ENCODE measurements at places on chromosomes 3 and 15.

DNA sequence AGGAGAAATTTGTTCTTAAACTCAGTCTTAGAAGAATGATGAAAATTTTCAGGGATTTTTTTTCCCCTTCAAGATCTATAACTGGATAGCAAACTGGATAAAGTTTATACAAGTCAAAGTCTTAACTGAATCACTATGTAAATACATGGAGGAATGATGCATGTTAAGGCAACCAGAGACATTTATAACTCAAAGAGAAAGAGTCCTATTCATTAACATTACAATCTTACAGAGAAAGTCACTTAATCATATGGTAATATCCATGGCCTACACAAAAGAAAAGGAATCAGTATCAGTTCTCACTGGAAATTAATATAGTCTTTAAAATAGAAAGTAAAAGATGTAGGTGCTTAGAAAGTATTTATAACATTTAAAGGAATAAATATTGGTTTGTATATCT is 869.1 kb downstream of the TBL1XR1 start:
- DNase-seq, result no peak

DNA sequence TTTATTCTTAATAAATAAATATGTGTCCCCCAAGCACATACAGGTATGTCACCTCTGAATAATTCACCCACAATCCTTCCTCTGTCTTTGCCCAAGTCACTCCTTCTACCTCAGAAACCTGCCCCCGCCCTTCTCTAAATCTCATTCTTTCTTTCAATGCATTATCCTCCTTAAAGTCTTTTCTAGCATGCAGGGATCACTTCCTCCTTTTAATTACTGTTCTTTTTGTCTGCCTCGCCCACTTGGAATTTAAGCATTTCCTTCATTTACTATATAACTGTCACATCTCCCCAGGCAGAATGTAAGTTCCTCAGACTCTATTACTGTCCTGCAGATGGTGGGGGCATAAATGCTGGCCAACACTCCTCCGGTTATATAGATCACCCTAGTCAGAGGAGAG is 7.8 kb downstream of the CCDC80 start:
- no peak for DNase-seq

DNA sequence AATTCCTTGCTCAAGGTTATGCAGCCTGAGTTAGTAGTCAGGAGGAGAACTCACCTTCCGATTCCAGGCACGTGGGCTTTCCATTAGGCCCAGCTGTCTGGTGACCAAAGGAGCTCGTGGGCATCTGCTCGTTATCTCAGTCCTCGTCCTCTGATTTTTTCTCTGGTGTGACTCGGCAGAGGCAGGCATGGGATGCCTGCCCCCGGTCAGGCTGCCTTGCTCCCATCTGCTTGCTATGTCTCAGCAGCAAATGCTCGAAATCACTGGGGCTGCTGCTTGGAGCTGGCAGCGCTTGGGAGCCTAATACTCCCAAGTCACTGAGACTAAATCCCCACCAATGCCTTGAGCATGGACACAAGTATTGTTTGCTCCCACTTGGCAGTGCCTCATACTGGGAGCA is 84.5 kb upstream of the NMNAT3 start:
- DNase-seq, result no peak

DNA sequence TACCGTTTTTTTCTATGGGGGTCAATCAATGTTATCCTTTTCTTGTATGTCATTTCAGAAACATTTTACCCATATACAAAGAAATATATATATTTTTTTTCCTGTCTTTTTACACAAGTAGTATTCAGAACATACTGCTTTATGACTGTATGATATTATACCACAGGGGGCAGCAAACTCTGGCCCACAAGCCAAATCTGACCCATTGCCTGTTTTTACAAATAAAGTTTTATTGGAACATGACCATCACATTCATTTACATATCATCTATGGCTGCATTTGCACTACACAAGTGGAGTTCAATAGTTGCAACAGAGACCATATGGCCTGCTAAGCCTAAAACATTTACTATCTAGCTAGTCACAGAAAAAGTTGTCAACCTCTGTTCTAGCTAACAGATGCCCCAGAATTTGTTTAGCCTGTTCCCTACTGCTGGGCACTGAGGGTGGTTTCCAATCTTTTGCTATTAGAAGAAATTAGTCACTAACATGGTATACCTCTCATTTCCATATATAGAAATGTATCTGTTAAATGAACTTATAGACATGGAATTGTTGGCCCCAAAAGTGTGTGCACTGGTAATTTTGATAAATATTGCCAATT is 57.7 kb downstream of the BFSP2 start:
- DNase-seq, result no peak

DNA sequence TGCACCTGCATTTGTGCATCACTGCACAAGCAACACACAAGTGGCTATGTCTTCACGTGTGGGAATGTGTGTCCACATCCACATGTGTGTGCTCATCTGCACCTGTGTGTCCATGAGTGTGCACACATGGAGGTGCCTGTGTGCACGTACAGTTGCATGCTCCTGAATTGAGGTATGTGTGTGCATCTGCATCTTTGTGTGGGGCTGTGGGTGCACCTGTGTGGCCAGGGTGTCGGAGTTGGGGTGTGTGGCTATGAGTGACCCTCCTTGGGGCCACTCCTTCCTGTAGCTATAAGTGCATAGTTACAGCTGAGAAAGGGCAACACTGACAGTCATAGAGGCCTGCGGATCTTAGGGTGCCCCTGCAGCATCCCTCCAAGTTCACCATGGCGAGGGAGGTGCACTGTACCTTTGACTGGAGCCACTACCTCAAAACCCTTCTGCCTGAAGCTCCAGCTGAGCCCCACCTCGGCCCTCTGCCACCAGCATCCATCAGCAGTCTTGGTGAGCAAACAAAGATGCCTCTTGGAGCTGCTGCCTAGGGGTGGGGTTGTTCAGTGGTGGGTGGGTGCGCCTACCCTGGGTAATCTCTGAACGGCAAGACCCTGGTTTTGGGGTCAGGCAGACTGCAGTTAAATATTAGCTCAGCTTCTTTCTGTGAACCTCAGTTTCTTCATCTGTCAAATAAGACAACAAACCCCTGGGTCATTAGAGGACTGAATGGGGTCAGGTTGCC is 5.2 kb upstream of the HHATL start:
- no peak for DNase-seq

GRCh38 chr3:45683417-45684326 is 5.5 kb upstream of the SACM1L start:
- DNase-seq, result no peak

- no peak for DNase-seq
Observed at GRCh38 chr3:129597087-129597999, 9.1 kb downstream of the PLXND1 start.

- no peak for DNase-seq
Observed at GRCh38 chr3:87287011-87287410, 10.6 kb upstream of the POU1F1 start.

DNA sequence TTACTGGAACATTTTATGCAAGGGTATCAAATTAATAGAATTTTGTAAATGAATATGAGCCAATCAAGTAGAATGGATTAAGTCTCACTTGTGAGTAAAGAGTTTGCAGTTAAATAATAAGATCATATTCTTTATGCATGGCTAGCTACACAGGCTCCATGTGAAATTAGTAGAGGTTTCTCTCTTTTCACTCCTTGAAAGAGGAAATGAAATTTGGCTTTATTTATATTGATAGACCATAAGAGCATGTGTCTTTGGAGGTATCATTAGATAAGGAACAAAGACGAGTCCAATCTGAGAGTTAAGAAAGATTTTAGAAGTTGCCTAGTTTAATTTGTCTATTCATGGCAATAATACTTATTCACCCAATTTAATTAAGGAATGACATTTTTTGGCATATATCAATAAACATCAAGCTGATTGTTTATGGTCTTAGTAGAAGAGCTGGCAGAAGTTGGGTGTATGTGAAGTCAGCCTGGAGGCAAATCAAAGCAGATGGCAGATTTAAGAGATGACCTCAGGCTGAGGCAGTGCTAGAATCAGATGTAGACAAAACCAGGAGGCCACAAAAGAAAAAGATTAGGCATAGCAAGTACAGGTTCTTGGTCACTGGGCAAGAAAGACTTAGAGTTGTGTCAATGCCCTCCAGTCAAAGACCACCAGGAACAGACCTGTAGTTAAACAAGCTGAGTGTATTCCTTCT is 406.5 kb upstream of the ARHGEF26 start:
- no peak for DNase-seq

DNA sequence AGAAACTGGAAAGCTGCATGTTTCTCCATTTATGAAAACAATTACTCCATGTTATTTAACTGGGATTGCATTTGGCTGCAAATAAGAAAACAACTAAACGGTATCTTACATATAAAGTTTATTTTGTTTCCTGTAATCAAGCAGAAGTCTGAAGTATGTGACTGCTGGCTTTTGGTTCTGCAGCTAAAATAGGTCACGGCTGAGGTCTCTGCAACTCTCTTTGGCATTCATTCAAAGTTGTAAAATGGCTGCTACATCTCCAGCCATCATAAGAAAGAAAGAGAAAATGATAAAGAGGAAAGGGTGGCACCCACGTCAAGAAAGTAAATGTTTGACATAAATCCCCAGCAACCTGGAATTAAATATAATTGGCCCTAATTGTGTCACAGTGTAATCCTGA is 406.1 kb downstream of the TBC1D5 start:
- no peak for DNase-seq

GRCh38 chr15:77712438-77712837 is 79.7 kb upstream of the LINGO1 start:
- DNase-seq, result no peak

GRCh38 chr3:99920481-99921376 is 103.1 kb downstream of the CMSS1 start:
- no peak for DNase-seq

GRCh38 chr3:58724336-58724735 is 57.8 kb upstream of the FAM3D start:
- no peak for DNase-seq

DNA sequence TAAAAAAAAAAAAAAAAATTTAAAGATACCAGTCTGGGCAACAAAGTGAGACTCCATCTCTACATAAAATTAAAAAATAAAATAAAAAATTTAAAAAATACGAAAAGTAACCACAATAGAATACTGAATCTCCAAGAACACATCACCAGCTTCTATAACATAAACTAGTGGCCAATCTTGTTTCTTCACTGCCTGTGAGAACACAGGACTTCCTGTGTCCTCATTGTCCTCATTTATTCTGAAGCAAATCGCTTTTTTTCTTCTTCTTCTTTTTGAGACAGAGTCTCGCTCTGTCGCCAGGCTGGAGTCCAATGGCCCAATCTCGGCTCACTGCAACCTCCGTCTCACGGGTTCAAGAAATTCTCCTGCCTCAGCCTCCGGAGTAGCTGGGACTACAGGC is 28.6 kb upstream of the RAB7A start:
- no peak for DNase-seq

DNA sequence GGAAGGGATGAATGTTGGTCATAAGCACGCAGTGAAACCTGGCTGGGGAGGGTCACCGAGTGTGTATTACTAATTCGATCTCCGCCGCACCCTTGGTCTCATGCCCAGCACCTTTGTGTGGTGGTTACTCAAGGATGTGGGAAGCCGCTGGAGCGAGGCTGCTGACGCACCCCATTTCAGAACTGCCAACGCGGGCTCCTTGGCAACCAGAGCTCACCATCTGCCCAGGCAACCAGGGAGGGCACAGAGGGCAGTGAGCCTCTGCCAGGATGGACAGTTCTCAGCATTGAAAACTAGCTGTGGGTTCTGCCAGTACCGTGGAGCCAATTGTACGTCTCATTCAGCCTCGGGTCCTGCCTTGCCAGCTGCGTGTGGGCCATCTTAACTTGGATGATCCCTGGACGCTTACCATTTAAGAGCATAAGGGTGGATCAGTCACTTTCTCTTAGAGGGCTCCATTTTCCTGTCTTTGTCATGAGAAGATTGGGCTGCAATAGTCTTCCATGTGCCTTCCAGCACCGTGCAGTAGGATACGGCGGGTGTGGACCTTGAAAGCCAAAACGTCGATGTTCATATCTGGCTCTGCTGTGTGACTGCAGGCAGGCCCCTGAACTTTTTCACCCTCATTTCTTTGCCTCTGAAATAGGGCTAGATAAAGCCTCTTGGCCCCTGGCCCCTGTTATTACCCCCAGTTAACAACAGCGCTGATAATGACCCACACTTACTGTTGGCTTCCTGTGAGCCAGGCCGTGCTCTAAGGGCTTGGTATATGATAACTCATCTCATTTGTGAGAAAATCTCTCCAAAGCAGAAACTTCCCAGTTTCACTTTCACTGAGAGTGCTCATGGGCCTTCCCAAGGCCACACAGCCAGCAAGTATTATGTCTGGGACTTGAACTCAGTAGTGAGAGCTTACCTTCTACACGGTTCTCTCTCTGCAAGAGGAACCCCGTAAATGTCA is 238.8 kb downstream of the OPA1 start:
- no peak for DNase-seq

DNA sequence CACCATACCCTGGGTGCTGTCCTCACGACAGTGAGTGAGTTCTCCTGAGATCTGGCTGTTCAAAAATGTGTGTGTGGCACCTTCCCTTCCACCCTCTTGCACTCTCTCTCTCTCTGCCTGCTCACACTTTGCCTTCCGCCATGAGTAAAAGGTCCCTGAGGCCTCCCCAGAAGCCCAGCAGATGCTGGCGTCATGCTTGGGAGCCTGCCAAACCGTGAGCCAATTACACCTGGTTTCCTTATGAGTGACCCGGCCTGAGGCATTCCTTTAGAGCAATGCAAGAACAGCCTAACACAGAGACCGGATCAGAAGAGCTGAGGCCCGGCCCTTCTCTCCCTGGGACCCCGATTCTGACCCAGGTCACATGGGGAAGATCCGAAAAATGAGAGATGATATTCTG is 15.4 kb downstream of the TMEM44 start:
- no peak for DNase-seq

DNA sequence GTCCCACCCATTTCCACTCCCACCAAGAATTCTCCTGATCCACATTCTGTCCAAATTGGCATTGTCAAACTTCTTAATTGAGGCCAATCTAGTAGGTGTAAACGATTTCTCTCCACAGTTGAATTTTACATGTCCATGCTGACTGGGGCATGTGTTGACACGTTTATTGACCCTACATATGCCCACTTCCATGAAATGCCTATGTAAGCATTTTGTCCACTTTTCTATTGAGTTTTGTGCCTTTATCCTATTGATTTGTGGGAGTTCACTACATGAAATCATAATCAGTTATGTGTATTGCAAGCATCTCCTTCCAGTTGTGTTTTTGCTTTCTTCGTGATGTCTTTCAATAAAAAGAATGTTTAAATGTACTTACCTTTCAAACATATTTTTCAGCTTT is 141.7 kb upstream of the NSMCE3 start:
- no peak for DNase-seq

GRCh38 chr3:149523512-149524299 is 49.2 kb downstream of the TM4SF4 start:
- no peak for DNase-seq

GRCh38 chr3:15272426-15273196 is 59.8 kb downstream of the SH3BP5 start:
- DNase-seq, result no peak

GRCh38 chr3:60536420-60536819 is 714.8 kb downstream of the FHIT start:
- DNase-seq, result no peak

DNA sequence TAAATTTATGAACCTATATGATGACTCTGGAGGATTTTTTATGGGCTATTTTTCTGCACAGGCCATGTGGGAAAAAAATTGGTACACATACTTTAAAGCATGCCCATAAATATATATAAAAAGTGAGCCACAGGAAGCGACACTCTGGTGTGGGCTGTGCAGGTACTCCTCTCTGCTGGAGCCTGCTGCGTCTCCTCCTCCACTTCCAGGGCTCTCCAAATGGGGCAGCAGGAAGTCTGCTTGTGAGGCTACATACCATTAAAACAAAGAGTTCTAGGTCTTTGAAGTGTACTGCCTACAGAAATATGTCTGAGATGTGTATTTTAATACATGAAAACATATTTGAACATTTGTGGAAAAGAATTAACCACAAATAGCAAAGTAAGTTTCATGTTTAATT is 135.1 kb downstream of the CTNNB1 start:
- no peak for DNase-seq

- DNase-seq, result no peak
Observed at GRCh38 chr3:170079536-170080165, 41.9 kb downstream of the GPR160 start.

Data from activated CD4-positive, CD25-positive, alpha-beta regulatory T cell treated with anti-CD3 and anti-CD28 coated beads, Interleukin-2, amount 50 U/mL, for 16 hours (primary cell).